Right ventricle myocardium inferior (tissue), 1 donor: ENCODE measurements at places on chromosomes 3 and 15.

DNA sequence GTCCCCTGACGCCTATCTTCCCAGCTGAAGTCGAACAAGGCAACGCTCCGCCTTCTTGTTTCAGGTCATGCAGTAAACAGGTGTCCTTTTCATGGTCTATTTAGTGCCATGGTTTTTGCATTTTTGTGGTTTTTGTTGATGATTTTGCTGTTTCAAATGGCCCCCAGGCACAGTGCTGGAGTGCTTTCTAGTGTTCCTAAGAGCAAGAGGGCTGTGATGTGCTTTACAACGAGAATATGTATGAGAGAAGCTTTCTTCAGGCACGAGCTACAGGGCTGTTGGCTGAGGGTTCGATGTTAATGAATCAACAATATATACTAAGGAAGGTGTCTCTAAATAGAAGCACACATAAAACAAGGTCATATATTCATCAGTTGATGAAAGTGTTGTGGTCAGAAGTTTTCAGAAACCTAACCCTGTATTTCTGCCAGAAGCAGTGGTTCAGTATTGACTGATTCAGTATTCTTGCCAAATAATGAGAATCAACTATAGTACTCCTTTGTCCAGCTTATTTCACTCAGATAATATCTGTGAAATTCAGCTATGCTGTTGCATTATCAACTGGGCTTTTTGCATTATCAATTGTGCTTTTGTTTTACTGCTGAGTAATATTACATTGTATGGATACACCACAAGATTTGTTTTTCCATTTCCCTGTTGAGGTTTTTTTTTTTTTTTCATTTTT lies 18.5 kb downstream of the LIMD1 start:
- DNase-seq, result no peak

DNA sequence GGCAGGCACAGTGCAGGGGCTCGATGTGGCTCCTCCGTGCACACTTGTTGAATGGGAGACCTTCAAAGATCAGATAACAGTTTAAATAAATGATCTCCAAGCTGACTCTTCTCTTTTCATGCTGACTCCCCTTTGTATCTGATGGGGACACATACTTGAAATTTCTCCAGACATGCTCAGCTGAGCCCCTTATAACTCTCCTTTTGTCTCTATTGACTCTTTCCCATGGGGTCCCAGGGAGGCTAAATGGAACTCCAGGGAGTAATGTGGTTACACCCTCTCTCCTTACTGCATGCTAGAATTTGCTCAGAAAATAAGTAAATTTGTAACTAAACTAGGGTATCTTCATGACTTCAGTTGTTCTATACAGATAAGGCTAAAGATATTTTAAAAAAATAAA lies 48.2 kb upstream of the TM4SF4 start:
- no peak for DNase-seq

DNA sequence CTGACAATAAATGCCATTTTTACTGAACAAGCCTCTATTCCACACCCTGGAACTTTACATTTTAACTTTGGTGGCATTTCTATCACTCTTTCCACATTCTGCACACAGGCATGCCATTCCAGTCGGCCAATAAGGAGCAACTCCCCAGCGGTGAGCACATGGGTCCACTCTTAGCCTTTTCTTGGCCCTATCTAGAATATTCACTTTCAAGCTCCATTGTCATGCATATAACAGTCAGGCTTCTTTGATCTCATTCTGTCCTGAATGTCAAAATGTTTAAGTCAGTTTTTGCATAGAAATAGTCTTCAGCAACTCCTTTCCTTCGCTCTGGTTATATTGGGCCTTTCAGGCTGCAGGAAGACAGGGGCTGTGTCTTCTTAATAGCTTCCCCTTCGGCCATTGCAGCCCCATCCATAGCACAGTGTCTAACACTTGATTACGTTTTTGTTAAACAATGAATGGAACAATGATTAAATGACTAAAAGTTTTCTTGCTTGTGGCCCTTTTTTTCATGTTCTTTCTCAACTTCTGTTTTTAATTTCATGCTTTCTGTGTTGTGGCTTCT lies 427.3 kb downstream of the MFSD1 start:
- DNase-seq, result no peak

DNA sequence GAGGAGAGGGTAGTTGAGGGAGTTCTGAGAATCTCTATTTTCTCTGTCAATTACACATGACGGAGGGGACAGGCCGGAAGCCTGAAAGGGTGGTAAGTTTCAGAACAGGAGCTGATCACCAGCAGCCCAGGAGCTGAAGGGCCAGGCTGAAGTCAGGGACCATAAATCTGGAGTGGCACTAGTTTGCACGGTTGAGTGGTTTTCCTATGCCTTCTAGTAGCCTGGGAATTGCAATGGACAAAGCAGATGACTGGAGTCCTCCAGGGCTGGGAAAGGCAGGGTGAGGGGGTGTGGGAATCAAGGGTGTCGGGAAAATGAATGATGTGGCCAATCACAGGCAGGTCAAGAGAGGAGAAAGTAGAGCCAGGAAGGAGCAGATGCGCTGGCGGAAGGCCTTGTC lies 72.5 kb downstream of the MAGEF1 start:
- DNase-seq, result no peak

- no peak for DNase-seq
Measured at GRCh38 chr3:194034346-194035336, 101.3 kb upstream of the HES1 start.

GRCh38 chr15:39125904-39126303 lies 455.0 kb upstream of the THBS1 start:
- no peak for DNase-seq

- DNase-seq, result no peak
Measured at GRCh38 chr3:50299929-50300680, 900 bp upstream of the HYAL3 start.

DNA sequence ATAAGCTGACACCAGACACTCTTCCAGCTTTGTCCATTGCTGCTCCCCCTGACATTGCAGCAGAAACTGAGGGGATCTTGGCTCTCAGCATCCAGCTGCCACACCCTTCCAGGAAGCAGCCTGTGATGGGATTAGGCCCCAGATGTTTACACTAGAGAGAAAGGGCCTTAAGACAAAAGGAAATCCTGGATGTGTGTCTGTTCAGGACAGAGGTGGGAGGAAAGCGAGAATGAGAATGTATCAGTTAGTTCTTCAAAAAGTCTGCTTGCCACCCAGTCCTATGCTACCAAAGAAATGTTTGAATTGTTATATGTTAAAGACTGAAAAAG lies 58.8 kb downstream of the HES1 start:
- no peak for DNase-seq

GRCh38 chr3:154184582-154184981 lies 63.4 kb downstream of the ARHGEF26 start:
- no peak for DNase-seq

- no peak for DNase-seq
Measured at GRCh38 chr3:127483902-127484591, 106.5 kb downstream of the TPRA1 start.

DNA sequence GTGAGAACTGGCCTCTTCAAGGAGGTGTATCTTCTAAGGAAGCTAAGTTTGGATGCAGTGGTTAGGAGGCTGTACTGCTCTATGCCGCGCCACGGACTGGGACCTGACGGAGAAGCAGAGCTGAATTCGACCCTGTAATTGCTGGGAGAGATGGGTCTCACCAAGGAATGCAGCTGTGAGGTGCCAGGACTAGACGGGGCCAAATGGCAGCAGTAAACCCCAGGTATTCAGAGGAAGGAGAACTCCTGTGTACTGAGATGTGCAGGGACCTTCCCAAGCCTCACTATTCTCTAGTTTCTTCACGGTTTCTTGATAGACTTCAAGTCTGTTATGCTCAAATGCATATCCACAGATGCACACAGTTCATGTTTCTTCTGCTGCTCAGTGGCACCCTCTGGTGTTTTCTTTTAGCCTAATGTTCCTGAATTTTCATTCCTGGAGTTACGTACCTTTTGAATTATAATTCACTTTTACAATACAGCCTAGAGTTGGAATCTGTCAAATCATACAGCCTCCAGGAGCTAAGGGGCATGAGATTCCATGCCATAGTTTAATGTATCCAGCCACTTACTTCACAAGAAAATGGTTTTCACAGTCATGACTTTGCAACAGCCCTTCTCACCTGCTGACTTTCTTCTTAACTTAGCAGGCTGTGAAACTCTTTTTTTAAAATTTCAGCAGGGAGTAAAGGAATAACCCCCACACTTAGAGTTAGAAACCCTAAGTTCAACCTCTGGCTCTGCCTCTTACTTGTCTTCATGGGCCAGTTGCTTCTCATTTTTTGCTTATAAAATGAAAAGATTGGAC lies 61.8 kb downstream of the GLDN start:
- DNase-seq, result no peak

DNA sequence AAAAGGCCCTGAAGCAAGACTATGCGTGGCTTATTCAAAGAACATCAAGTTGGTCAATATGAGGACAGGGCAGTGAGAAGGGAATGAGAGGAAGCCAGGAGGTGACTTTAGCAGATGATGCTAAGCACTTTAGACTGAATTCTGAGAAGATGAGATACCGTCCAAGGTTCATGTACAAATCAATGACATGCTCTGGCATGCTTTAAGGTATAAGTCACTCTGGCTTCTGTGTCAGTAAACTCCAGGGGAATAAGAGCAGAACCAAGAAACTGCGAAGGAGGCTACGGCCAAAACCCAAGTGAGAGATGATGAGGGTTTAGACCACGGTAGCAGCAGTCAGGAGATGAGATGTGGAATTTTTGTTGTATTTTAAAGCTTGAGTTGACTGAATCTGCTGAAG lies 8.9 kb upstream of the CCDC50 start:
- no peak for DNase-seq

- DNase-seq, result no peak
Measured at GRCh38 chr3:12952343-12953200, 111.2 kb upstream of the RPL32 start.

DNA sequence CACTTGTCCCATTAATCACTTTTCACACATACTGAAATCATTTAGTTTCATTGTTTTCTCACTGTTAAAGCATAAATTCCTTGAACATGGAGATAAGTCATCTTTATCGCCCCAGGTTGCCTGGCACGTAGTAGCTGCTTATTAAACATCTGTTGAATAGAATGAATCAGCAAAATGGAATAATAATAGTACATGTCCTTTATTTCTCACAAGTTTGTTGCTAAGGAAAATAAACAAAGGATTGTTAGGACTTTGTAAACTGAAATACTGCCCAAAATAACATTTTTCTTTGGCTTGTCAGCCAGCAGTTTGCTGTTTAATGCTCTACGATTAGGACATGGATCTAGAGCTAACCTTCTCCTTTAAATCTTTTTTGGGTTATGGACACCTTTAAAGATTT lies 17.9 kb downstream of the SLC35A5 start:
- no peak for DNase-seq

- DNase-seq, result no peak
Measured at GRCh38 chr15:57437564-57437963, 61.3 kb downstream of the CGNL1 start.

GRCh38 chr15:67902579-67903009 lies 62.7 kb upstream of the RNU6-1 start:
- no peak for DNase-seq

GRCh38 chr15:68209735-68210408 lies 4.7 kb upstream of the CALML4 start:
- DNase-seq, result peak; percentile 43

GRCh38 chr3:148030975-148031374 lies 621.8 kb downstream of the ZIC1 start:
- no peak for DNase-seq

- DNase-seq, result no peak
Measured at GRCh38 chr3:189249987-189250386, 78.2 kb downstream of the TPRG1 start.

DNA sequence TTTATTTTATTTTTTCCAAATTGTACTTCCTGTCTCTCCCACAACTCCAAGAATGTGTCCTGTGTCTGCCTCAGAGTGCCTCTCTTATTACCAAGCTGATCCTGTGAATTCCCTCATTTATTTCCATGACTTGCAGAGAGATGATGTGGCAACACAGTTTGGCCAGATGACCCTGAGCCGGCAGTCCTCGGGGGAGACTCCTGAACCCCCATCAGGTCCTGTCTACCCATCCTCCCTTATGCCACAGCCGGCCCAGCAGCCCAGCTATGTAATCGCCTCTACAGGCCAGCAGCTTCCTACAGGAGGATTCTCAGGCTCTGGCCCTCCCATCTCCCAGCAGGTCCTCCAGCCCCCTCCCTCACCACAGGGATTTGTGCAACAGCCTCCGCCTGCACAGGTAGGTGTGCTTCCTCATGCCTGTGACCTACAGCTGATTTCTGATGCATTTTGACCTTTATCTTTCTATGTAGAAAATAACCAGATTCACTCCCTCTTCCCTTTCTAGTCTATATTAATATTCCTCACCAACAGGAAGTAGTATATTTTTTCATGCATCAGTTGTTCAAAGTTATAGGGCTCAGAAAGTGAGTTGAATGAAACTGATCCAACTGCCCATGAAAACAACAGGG lies 100.0 kb downstream of the ARPP21 start:
- peak; percentile 55 for DNase-seq

DNA sequence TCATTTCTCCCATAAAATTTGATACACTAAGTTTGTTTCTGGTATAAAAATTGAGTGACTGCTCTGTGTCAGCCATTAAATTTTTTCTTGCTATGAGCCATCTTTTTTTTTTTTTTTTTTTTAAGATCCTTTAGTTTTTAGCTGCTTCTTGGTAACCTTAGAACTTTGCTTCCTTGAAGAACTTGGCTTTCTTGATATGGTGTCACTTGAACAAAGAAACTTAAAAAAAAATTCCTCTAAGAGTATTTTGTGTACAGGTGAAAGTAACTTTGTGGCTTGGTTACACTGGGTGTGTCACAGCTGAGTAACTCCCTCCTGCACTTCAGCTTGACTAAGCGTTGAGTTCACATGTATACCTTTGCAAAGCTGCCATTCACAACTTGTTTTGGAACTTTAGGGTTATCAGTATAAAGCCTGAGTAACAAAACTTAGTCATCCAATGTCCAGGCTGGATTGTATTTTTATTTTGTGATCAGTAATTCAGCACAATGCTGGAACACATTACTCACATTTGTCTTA lies 6.5 kb downstream of the CHD2 start:
- DNase-seq, result no peak

GRCh38 chr15:45346381-45346780 lies 32.0 kb downstream of the GATM start:
- no peak for DNase-seq

DNA sequence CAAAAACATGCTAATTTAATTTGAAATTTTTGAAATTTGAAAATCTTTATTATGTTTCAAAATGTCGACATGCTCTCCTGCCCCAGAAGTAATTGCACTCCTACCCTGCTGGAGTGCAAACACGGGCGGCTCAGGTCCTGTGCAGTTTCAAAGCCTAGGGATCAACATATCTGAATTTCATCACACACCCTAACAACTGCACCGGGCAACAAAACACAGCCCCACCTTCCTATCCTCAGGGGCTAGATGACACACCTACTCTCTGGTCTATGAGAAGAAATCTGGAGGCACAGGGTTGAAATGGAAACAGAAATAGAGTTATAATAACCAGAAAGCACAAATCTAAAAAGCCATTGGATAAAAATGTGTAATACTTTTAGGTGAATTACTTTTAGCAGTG lies 61.4 kb downstream of the BFSP2 start:
- no peak for DNase-seq

DNA sequence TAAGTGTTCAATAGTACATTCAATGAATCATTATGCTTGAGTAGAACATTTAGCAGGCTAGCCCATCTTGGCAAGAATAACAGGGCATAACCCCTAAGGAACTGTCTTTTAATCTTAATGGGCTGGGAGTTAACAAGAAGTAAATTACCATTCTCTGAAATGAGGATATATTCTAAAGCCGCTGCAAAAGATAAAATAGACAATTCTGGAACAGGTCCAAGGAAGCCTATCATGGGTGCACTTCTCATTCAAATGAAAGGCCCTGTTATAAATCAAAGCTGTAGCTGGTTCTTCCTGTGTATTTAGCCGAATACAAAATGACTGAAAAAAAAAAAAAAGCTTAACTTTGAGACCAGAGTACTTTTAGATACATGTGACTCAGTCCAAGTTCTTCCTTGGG lies 15.6 kb downstream of the MTHFS start:
- DNase-seq, result no peak

- no peak for DNase-seq
Measured at GRCh38 chr15:80992006-80992405, 2.4 kb upstream of the MESD start.
